ENCODE measurements at places on chromosomes 13 and 19. TPM values are rescaled to one million over a fixed set of nuclear protein-coding genes. Genes with fewer than 3 reads are reported as not detected.

DNA sequence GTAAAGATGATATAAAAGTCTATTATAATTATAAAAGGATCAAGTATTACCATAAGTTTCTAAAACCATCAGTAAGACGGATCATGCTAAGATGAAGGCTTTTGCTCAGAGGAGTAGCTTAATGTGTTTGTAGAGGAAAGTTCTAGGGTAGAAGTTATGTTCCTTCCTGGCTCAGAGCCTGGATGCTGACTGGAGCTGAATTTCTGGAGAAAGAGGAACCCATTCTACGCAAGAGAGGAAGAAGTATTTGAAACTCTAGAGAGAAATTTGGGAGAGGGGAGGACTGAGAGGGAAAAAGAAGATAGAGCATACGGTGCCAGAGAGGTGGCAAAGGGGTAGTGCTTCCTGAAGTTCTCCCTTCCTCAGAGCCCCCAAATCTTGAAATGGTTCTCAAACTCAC, 51.4 kb upstream of the SGCG start:
- DNase-seq: no peak

- DNase-seq: no peak
Observed at GRCh38 chr19:29542327-29542726, 16.5 kb downstream of the VSTM2B start.

DNA sequence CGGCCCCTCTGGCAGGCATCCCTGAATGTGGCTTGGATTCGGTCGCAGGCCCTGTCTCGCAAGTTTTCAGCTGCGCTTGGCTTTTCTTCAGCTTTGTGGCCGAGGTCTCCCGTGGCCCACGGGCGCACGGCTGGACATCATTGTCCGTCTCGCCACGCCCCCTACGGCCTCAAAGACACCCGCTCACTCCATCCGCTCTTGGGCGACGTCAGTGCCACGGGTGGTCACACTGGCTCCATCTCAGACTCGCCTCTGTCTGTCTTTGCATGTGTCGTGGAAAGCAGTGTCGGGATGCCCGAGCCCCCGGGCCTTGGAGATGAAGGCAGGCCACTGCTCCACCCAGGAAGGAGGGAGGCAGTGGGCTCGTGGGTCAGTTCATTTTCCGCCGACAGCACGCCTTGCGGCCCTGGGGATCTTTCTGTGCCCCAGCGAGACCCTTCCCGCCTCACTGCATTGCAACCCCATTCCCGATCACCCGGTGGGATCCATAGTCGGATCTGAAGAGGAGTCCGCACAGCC, 51.0 kb downstream of the ZNF146 start:
- no peak for DNase-seq

The IZUMO2 gene
- not detected for polyA plus RNA-seq

The ZNF177 gene
- polyA plus RNA-seq: 2.1 TPM

DNA sequence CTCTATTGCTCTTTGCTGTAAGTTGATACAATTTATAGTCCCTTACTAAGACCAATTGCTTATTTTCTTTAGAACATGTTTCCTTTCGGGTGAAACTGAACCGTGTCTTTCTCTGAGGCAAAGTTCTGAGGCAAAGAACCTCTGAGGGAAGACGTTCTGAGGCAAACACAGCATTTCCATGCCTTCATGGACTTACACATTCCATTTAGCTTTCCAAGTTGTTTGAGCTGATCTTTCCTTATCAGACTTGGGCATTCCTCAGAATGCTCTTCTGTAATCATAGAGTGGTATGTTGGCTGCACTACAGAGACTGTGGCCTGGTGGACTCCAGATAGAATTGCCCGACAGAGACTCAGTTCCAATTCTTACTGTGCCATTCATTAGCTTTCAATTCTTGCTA, 579.1 kb downstream of the KCTD12 start:
- no peak for DNase-seq
